SJSA1 (cell line): ENCODE measurements at places on chromosomes 4 and X. TPM values are rescaled to one million over a fixed set of nuclear protein-coding genes. Genes with fewer than 3 reads are reported as not detected.

The TMEM128 gene
- total RNA-seq = 50.8 and 60.2 TPM in 2 replicates

The UGT2B11 gene
- total RNA-seq = not detected in 2 replicates

The PPEF1 gene
- total RNA-seq = not detected in 2 replicates

The RBPJ gene
- 34.5 and 96.6 TPM in 2 replicates for total RNA-seq

The HTN3 gene
- total RNA-seq = not detected in 2 replicates

The TBC1D8B gene
- 0.66 and 2.1 TPM in 2 replicates for total RNA-seq

The TADA2B gene
- 2.8 and 7.7 TPM in 2 replicates for total RNA-seq

The TCEAL9 gene
- total RNA-seq = 171 and 277 TPM in 2 replicates

The CXCL11 gene
- not detected in 2 replicates for total RNA-seq

The KLHL34 gene
- total RNA-seq = not detected in 2 replicates

The FGFR3 gene
- 10.2 and 13.8 TPM in 2 replicates for total RNA-seq

The PGAM4 gene
- not detected in 2 replicates for total RNA-seq

The TEX11 gene
- 30.2 and 41.4 TPM in 2 replicates for total RNA-seq

The TKTL2 gene
- not detected in 2 replicates for total RNA-seq

The C4orf36 gene
- 0.41 and 2.8 TPM in 2 replicates for total RNA-seq

The FGFBP2 gene
- not detected in 2 replicates for total RNA-seq

The L1CAM gene
- total RNA-seq = 0.05 TPM in 1 of 2 replicates, not detected in the other

The SASH3 gene
- not detected in 2 replicates for total RNA-seq

The HSD17B10 gene
- total RNA-seq = 196 and 212 TPM in 2 replicates

The KLHL4 gene
- total RNA-seq = 0.69 and 3.9 TPM in 2 replicates

The JCHAIN gene
- not detected in 2 replicates for total RNA-seq

The CENPE gene
- total RNA-seq = 39.8 and 46.6 TPM in 2 replicates

The AREG gene
- total RNA-seq = 0.25 and 0.79 TPM in 2 replicates

The SPANXN3 gene
- not detected in 2 replicates for total RNA-seq

The XAGE2 gene
- 0.39 and 2.7 TPM in 2 replicates for total RNA-seq

The DOK7 gene
- 0.05 TPM in 1 of 2 replicates, not detected in the other for total RNA-seq

The MGAT4D gene
- total RNA-seq = not detected in 2 replicates

The SCOC gene
- total RNA-seq = 143 and 153 TPM in 2 replicates

The DCAF4L1 gene
- total RNA-seq = not detected in 2 replicates

The GAGE2A gene
- not detected in 2 replicates for total RNA-seq

The EDNRA gene
- 2.9 and 4.9 TPM in 2 replicates for total RNA-seq

The CTAG2 gene
- total RNA-seq = not detected in 2 replicates

The ARHGAP6 gene
- total RNA-seq = 0.11 and 1.2 TPM in 2 replicates

The PPP2R3B gene
- total RNA-seq = 23.8 and 28.3 TPM in 2 replicates

The UGT2B15 gene
- total RNA-seq = not detected in 2 replicates

The ASB5 gene
- 1.4 TPM in 1 of 2 replicates, not detected in the other for total RNA-seq

The BANK1 gene
- total RNA-seq = not detected in 2 replicates

The CLGN gene
- 3.6 and 7.0 TPM in 2 replicates for total RNA-seq
